ENCODE measurements at places on chromosomes 2 and 18.

DNA sequence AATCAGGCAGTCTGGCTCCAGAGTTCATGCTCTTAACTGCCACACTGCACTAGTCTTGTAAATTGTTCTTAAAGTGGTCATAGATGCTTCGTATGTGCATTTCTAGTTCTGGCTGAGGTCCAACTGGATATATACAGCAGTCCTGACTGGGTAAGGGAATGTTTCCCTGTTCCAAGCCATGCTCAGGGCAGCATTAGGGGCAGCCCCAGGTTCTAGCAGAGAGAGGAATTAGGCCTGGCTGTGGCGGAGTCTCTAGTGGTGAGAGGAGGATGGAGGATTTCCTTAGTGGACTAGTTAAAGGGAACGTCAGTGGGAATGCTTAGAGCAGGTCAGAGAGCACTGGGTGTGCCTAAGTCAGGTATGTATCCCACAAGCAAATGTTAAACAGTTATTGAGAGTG lies 28.0 kb downstream of the UBE2E3 start:
- no peak for DNase-seq

GRCh38 chr2:217634871-217635270 lies 367.9 kb downstream of the TNS1 start:
- no peak for DNase-seq

GRCh38 chr18:32684096-32684495 lies 88.7 kb downstream of the KLHL14 start:
- DNase-seq: no peak

DNA sequence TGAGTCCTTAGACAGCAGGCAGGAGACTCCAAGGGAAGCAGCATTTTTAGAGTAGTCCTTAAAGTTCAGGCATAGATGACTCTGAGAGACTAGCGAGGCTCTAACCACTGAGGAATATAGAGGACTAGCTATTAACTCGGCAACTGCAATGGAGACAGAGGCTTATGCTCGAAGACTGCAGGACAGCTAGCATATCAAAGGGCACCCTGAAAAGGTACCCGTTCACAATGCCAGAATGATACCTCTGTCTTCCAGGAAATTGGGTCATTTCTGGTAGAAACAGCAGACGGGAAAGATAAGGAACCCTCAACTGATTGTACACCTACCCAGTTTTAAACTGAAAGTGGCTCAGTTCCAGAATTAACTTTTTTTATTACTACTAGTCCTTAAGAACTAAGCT lies 1204.0 kb upstream of the ZEB2 start:
- no peak for DNase-seq

GRCh38 chr2:198525211-198525969 lies 721.0 kb downstream of the PLCL1 start:
- no peak for DNase-seq

DNA sequence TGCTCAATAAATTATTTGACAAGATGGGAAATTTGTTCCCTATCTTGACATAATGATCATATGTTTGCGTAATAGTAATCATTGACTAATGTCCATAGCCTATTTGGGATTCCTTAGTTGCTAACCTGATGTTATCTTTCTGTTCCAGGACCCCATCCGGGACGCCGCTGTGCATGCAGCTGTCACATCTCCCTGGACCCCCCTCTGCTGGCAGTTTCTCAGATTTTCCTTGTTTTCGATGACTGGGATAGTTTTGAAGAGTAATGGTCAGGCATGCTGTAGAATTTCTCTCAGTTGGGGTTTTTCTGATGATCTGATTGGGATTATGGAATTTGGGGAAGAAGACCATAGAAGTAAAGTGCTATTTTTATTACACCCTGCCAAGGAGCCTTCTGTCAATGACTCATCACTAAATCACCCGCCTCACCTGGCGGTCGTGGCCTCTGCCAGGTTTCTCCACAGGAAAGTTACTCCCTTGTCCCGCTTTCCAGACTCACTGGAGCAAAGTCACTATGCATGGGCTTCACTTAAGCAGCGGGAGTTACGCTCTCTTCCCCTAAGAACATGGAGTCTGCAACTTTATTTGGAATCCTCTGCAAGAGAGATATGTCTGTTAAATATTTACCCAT lies 19.9 kb upstream of the TMEM18 start:
- DNase-seq: no peak

- DNase-seq: no peak
Observed at GRCh38 chr2:10085043-10085667, 4.9 kb upstream of the CYS1 start.

GRCh38 chr2:139744273-139744672 lies 964.1 kb upstream of the NXPH2 start:
- DNase-seq: no peak

- DNase-seq: no peak
Observed at GRCh38 chr2:173553593-173553992, 198.9 kb downstream of the CDCA7 start.

DNA sequence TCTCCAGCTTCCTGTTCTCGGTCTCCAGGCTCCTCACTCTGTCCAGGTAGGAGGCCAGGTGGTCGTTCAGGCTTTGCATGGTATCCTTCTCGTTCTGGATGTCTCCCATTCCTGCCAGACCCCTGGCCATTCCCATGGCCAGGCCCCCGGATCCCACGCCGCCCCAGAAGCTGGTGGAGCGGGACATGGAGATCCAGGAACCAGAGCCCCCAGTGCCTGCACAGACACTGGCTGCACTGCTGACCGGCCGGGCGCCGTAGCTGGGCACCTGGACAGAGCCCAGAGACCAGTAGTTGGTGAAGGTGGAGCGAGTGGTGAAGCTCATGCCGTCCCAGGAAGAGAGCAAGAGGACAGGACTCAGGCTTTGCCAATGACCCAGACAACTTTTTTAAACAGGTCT lies 129.1 kb upstream of the WDR75 start:
- DNase-seq: no peak

GRCh38 chr2:58633613-58634365 lies 392.7 kb upstream of the FANCL start:
- DNase-seq: no peak

DNA sequence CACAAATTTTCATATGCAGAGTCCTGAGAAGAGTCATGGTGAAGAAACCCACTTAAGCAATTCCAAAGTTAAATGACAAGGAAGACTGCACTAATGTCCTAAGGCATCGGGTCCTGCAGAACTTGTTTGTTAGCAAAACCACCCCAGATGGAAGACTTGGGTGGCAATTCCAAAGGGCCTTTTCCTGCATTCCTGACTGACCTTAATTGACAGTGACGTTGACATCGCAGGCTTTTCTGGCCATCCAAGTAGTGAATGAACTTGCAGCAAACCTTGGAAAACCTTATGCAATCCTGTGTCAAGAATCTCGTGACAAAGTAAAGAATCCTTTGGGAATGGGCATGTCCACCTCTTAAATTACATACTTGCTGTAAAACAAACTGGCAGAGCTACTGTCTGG lies 112.5 kb upstream of the SH3BP4 start:
- DNase-seq: peak; percentile 77

GRCh38 chr2:221606424-221606823 lies 34.3 kb upstream of the EPHA4 start:
- DNase-seq: no peak

GRCh38 chr18:54713386-54713785 lies 114.9 kb upstream of the RAB27B start:
- DNase-seq: no peak

- DNase-seq: no peak
Observed at GRCh38 chr18:67354692-67355091, 161.8 kb downstream of the DSEL start.

DNA sequence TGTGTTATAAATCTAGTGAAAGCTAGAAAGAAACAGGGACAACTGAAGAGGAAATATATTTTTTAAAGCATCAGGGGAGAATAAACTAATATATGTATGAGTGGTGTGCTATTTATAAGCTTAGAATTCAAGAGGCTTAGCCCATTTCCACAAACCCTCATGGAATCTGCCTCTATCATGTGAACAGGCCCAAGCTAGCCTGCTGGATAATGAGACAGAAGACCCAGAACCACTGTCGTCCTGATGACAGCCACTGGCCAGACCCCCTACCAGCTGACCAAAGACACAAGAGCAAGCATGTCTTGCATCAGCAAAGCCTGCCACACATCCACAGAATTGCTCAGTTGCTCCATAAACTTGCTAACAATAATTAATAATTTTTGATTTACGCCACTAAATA lies 382.3 kb upstream of the NXPH2 start:
- DNase-seq: no peak

DNA sequence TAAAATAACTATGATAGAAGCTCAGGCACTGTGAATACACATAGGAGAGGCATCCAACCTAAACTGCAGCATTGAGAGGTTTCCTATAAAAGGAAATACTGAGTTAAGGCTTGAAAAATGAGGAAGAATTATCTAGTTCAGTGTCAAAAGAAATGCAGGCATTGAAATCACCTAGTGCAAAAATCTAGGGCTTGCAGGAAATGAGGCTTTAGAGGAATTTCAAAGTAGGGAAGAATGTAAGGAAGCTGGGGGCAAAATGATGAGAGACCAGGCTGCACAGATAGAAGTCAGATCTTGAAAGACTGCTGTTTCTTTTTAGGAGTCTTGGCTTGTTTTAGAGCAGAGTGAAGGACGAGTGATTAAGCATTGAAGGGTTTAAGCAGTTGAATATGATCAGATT lies 28.1 kb upstream of the SCYGR2 start:
- DNase-seq: no peak

DNA sequence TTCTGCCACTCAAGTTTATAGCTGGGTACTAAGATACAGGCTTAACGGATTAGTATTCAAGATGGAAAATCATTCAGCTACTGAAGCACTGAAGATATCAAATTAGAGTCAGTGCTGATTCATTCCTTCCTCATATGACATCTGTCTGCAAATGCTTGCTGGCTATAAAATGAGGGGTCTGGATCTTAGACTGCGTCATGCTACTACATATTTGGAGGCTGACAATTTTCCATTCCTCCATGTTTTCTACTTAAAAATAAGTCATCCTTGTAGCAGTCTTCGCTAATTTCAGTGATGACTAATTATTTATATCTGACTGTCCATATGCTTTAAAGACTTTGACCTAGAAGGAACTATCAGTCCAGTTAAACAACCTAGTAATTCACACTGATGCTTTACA lies 233.4 kb downstream of the RIT2 start:
- no peak for DNase-seq

DNA sequence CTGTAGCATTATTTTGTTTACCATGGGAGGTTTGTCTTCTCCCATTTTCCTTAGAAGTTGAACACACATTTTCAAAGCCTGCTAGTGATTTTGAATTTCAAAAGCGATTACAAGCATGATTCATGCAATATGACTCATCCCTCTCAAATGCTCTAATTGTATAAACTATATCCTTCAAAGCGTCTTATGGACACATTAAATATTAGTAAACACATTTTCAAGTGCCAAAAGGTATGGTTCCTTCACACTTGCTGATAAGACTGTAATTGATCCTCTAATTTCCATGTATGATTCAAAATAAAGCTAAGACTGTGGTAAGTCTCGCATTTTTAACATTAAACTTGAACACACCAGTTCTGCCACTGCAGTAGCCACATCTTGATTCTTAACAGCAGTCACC lies 512.9 kb downstream of the LRRTM4 start:
- no peak for DNase-seq

DNA sequence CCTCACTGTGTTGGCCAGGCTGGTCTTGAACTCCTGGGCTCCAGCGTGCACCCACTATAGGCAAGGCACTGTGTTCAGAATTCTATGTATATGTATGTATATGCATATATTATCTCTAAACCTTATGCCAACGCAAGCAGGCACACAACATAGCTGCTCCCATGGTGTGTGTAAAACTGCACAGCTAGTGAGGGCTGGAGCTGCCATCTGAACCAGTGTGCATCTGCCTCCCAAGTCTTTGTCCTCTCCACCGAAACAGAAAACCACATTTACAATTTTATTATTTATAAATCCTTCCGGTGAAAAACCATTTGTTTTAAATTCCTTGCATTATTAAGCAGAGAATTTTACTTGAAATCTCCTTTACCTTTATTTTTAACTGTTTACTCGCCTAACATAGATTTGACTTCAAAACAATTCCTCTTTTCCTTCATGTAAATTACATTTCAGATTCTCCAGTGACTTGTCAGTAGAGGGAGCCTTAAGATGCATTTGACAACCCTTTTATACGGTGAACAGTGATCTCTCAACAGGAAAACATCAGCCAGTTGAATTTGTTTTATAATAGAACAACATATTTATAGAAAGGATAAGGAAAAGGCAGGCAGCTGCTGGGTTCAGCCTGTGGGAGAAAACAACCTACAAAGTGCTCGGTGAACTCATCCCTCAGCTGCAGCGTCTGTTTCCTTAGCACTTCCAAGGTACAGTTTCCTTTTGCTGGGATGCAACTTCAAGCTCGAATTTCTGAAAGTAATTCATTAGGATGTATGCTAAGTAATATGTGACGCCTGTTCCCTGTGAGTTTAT lies 101.2 kb downstream of the MYT1L start:
- no peak for DNase-seq

DNA sequence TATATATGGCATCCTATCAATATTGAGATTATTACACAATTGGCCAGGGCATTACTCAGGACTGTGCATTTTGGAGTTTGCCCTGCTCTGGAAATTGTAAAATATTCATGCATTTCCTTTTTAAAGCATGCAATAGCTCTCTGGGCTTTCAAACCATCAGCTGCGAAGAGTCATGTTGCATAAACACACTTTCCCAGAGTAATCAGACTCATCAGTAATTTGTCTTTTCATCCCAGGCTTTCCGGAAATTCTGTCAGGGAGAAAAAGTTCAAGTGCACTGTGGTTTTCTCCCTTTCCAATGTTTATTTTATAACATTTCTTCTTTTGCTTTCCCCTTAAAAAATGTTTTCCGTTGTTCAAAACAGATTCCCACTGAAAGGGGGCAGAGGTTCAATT lies 38.9 kb upstream of the FHL2 start:
- DNase-seq: no peak

GRCh38 chr2:26904839-26905238 lies 56.9 kb downstream of the DPYSL5 start:
- no peak for DNase-seq

DNA sequence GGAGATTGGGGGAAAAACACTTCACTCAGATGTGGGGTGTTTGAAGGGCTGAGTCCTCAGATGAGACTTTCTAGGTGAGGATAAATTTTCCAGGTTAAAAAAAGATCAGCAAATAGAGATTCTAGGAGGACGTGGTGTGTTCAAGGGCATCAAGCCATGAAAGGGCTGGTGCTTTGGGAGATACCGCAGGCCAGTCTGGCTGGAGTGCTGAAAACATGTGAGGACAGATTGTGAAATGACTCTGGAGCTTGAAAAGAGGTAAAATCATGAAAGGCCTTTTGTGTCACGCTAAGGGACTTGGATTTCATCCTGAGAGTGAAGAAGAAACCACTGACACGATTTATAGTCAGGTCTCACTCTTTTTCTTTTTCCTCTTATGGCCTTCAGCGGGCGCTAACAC lies 320.5 kb downstream of the DPP10 start:
- DNase-seq: no peak

GRCh38 chr18:66156946-66157687 lies 406.3 kb downstream of the CDH7 start:
- DNase-seq: no peak

GRCh38 chr2:37886745-37887144 lies 38.3 kb upstream of the RMDN2 start:
- no peak for DNase-seq

GRCh38 chr2:194483041-194483440 lies 1174.0 kb upstream of the SLC39A10 start:
- no peak for DNase-seq
